ENCODE measurements at places on chromosomes 2 and 18.
A peak's percentile ranks its signal among the peaks of the same experiment; 100 is the strongest.

DNA sequence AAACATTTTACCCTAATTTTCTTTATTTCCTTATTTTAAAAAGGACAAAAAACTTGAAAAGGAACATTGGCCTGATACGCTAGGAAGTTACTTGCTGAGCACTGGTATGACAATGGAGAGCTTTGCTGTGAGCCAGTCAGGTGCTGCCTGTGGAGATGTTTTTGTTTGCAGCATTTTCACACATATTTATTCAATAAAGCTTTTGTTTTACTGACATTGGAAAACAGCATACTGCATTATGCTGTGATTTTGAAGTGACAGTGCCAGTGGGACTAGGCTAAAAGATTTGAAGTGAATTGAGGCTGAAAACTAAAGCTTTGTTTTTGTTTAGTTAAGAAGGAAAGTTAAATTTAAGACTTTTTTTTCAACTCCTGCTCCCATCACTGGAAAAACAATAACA is 470.7 kb upstream of the ZEB2 start:
- DNase-seq = no peak

DNA sequence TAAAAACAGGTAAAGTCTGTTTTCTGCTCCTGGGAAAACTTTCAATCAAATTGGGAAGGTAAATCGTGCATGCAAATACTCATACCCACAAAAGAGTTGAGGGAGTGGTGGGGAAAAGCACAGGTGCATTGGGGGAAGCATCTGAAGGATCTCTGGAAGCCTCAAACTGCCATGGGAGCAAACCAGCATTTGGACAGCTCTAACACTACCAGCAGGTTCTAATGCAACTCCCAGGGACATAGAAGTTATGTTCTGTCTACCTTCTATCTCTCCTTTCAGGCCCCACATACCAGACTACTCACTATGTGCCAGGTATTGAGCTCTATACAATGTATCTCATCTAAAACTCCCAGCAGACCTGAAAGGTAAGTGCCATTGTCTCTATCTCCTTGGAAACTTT is 933.7 kb downstream of the NRXN1 start:
- DNase-seq = no peak

DNA sequence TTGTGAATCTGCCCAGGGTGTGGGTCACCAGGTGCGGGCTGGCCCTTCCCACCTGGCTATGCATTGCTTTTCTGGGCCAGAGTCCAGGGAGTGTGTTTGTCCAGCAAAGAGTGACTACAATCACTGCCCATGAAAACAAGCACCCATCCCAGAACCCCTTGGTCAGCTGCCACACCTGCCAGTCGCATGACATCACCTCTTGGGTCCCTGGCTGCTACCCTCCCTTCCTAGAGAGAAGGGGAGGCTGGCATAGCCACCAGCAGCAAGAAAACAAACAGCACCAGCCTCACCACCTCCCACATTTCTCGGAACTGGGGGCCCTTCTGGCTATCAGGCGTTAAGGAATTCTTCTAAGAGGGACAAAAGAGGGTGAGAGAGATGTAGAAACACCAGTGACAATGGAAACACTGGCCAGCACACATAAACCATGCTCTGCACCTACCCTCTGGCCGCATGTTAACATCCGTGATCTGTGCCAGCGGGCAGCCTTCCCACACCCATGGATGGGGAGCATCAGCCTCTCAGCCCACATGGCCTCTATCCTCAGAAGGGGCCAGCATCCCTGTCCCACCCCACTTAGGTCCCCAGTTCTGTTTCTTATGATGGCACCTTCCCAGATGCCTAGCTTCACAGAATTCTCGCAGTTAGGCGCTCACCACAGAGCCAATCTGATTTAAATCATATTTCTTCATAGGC is 109.7 kb upstream of the GLI2 start:
- no peak for DNase-seq

GRCh38 chr2:144553379-144553778 is 33.5 kb upstream of the ZEB2 start:
- DNase-seq = no peak

GRCh38 chr2:176454893-176455815 is 185.9 kb downstream of the MTX2 start:
- peak; percentile 83 for DNase-seq

GRCh38 chr2:151916632-151917031 is 88.4 kb upstream of the ARL5A start:
- no peak for DNase-seq

- peak; percentile 90 for DNase-seq
Observed at GRCh38 chr2:181677912-181678586, 2.3 kb downstream of the NEUROD1 start.

- DNase-seq = no peak
Observed at GRCh38 chr2:152846697-152847470, 128.5 kb downstream of the ARL6IP6 start.

GRCh38 chr2:232203936-232204335 is 174.6 kb upstream of the ALPP start:
- DNase-seq = no peak

DNA sequence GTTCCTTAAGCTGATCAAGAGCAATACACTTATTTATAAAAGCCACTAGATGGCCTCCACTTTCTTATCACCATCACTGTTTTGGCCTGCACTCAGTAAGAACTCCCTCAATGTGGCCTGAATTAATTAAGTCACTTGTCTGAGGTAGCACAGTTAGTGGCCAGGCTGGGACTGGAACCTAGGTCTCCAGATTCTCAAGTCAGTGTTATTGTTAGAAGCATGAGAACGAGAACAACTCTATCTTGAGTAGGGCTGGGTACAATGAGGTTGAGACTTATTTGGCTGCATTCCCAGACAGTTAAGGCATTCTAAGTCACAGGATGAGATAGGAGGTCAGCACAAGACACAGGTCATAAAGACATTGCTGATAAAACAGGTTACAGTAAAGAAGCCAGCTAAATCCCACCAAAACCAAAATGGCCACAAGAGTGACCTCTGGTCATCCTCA is 115.8 kb downstream of the SS18 start:
- no peak for DNase-seq

GRCh38 chr2:240280621-240281020 is 140.2 kb upstream of the OTOS start:
- no peak for DNase-seq

DNA sequence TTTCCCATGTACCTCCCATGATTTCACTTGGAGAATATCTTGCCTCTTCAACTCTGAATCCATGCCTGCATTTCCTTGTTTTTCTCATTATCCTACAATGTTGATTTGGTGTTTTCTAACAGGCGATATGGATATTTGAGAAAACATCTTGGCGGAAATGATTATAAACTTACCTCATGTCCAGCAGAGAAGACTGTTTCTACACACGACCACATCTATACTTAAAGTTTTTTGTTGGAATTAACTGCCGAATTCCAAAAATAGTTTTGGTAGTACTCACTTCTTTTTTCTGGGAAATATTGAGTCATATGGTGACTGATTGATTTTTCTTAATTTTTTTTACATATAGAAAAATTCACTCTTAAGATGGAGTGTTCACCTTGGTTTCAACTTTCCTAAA is 41.4 kb upstream of the TMEFF2 start:
- no peak for DNase-seq

DNA sequence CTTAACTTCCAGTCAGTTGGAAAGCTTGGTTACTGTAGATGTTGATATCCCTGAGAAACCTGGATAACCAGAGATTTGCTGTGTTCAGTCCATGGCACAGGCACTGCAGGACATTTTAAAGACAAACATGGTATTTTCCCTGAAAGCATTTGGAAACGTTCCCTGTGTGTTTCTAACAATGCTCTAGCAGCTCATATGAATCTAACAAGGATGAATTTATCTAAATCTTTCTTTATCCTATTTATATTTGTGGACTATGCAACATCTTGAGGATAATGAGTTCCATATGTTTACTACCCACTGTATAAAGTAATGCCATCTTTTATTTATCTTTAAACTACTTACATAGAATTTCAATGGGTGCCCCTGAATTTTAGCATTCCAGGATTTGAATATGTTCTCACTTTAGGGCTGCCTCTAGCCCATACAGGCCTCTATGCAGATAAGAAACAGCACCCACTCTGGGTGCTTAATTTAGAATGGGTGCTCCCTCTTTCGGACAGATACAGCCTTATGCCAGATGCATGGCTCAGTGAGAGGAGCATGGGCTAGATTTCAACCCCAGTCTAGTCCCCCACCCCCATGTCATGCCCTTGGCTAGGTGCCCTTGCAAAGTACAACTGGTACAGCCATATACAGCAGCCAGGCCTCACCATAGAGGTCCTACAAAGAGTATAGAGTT is 50.6 kb upstream of the NEMP2 start:
- no peak for DNase-seq

- DNase-seq = peak; percentile 35
Observed at GRCh38 chr18:49399003-49399402, 61.4 kb downstream of the DYM start.

- DNase-seq = no peak
Observed at GRCh38 chr2:25275575-25275965, 66.2 kb downstream of the DNMT3A start.

GRCh38 chr2:176035013-176035691 is 33.1 kb upstream of the LNPK start:
- peak; percentile 88 for DNase-seq

DNA sequence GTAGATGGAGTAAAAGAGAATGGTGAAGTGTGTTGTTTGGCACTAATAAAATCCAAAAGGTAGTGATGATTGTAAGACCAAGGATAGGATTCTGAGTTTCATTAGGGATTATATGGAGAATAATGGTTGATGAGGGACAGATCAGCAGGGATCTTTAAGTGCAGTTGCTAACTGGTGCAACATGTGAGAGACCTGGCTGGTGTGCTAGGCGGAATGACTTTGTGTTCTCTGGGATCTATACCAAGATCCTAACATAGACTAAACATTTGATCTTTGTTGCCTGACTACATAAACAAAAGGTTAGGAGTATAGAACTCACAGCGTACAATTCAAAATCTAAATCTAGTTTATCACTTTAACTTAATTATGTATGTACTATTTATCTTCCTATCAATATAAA is 135.4 kb downstream of the PTRHD1 start:
- no peak for DNase-seq

- DNase-seq = peak; percentile 90
Observed at GRCh38 chr2:203688798-203689197, 17.6 kb upstream of the CD28 start.

DNA sequence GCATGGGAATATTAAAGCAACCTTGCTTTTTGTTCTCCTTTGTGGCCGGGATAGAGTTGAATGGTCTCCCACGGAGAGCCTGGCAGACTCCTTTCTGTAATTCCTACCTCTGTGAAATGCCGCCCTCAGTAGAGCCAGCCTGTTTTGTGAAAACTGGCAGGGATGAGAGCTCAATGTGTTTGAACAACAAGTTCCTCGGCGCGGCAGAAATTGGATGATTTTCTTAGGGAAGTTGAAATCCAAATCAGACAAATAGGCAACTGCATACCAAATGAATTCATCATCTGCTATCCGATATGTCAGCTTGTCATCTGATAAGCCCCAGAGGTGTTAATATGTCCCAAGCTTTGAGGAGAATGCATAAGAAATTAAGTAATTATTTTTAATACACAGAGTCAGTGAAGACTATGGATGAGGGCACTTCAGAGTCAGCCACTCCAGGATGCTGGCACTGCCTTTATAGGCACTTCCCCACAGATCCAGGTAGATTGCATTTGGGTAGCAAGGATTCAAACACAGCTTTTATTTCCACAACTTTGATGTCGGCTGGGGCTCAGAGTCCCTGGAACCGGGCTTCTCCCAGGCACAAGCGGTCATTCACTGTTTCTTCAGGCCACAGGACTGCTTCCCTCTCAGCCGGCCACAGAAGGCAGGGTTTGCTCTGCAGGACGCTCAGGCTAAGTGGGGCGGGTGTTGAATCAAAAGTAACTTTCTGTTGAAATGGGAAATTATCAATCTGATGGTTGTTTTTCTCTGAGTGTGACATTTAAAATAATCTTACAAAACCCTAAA is 82.8 kb upstream of the REV1 start:
- no peak for DNase-seq

- DNase-seq = no peak
Observed at GRCh38 chr2:126467367-126468054, 188.4 kb upstream of the GYPC start.

GRCh38 chr2:18662689-18663088 is 73.3 kb upstream of the NT5C1B start:
- DNase-seq = no peak

DNA sequence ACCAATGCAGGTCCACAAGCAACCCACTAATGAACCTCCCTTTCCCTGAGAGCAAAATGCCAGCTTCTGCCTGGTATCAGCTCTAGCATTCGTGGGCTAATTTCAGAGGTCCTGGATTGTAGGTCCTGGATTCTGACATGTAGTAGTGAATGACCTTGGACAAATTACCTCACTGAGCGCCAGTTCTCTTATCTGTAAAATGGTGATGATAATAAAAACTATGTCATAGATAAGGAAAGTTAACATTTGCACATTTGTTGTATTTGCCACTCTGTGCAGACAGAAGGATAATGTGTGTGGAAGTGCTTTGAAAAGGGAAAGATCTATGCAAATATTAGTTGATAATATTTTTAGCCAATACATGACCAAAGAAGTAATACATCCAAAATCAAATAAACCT is 4.1 kb upstream of the TET3 start:
- DNase-seq = no peak

GRCh38 chr2:241855888-241856422 is 2.7 kb downstream of the PDCD1 start:
- DNase-seq = no peak

DNA sequence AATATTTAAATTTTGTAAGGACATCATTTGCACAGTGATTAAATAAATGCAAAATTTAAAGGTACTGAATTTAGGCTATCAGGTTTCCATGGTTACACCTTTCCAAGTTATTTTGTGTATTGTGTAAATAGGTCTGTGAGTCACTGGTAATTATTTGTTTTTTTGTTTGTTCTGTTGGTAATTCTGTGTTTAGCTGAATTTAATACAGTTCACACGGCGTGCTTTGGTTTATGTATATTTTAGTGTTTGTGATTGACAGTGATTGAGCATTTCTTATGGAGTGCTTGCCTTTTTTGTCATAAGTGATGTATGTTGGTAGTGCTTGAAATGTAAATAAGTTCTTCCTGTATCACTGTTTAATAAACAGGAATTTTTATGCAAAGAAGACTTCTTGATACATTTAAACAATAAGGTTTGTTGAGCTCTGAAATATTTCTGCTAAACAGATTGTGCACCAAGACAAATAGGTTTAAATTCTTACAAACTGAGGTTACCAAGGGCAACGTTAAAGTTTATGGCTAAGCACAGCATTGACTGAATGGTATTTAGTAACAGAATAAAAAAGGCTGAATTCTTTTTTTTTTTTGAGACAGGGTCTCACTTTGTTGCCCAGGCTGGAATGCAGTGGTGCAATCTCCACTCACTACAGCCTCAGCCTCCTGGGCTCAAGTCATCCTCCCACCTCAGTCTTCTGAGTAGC is 38.3 kb upstream of the DLX1 start:
- DNase-seq = no peak

DNA sequence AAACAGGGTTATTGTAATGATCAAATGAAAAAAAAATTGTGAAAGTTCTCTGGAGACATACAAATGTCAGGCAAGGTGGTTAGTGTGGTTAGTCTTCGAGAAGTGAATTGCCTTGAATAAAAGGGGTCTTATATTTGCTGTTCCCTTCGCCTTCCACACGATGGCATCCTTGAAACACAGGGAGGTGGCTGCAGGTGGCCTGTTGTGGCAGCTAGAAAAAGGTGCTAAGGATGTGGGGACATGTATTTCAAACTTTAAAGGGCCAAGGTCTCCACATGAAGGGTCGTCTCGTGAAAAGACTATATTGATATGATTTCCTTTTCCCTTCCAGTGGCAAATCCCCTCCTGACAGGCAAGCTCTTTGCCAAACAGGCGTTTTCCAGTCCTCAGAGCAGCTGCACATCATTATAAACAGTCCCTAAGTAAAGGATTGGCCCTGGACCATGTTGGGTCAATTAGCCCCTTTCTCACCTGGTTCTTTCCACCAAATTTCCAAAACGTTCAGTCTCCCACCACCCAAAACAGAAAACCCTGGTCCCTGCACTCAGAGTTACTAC is 68.5 kb downstream of the COPS8 start:
- DNase-seq = peak; percentile 76
